HT-29 (cell line): ENCODE measurements at places on chromosomes 13 and 19. TPM values are rescaled to one million over a fixed set of nuclear protein-coding genes. Genes with fewer than 3 reads are reported as not detected.
A peak's percentile ranks its signal among the peaks of the same experiment; 100 is the strongest.

DNA sequence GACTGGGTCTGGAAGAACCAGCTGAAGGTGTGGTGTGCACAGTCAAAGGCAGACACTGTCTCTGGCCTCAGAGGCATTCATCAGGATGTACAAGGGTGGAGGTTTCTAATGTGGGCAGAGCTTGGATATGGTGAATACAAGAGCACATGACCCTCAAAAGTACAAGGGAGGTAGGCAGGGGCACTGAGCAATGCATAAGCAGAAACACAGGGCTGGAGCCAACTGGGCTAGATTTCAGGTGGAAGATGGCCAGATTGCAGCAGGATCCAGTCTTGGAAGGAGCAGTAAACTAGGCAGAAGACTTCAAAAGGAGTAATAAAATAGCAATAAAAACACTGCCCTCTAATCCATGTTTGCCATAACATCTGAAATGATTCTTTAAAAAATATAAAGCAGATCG is 417.1 kb downstream of the OLFM4 start:
- DNase-seq = no peak

DNA sequence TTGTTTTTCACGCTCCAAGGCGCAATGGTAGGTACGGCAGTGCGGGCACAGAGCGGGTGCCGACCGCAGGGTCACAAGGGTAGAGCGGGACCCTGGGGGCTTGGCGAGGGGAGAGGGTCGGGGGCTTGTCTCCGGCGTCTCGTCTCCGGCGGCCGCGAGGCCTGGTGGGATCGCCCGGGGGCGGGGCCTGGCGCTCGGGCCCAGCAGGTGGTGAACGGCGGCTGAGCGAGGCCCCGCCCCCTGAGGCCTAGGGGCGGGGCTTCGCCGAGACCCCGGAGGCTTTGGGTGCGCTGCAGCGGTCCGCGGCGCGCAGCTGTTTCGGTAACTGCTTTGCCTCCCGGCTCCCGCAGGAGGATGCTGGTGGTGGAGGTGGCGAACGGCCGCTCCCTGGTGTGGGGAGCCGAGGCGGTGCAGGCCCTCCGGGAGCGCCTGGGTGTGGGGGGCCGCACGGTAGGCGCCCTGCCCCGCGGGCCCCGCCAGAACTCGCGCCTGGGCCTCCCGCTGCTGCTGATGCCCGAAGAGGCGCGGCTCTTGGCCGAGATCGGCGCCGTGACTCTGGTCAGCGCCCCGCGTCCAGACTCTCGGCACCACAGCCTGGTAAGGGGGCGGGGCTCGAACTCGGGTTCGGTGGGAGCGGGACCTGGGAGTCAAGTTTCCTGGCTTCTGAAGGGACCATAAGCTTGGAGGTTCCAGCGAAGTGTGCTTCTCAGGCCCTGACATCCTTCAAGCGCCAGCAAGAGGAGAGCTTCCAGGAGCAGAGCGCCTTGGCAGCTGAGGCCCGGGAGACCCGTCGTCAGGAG is at the start of gene TSEN34:
Gene TSEN34 (plus strand): TSS at position 298 of the 800 bp plus-strand sequence. CDS start 57 bp downstream, at position 355.
- peak; percentile 98 for DNase-seq

DNA sequence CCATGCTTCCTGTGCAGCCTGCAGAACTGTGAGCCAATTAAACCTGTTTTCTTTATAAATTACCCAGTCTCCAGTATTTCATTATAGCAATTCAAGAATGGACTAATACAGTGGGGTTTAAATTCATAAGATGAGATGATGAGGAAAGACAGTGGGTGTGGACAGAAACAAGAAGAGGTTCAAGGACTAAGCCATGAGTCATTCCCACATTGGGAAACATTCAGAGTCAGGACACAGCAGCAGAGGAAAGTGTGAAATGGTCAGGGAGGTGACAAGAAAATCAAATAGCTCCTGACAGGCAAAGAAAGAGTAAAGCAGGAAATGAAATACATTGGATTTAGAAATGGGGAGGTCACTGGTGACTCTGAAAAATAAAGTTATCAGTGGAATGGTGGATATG is 9.1 kb downstream of the ZNF841 start:
- DNase-seq = no peak

GRCh38 chr13:97946951-97947588 is 6.4 kb upstream of the IPO5 start:
- no peak for DNase-seq

GRCh38 chr13:48144413-48145035 is 49.6 kb upstream of the MED4 start:
- DNase-seq = no peak

DNA sequence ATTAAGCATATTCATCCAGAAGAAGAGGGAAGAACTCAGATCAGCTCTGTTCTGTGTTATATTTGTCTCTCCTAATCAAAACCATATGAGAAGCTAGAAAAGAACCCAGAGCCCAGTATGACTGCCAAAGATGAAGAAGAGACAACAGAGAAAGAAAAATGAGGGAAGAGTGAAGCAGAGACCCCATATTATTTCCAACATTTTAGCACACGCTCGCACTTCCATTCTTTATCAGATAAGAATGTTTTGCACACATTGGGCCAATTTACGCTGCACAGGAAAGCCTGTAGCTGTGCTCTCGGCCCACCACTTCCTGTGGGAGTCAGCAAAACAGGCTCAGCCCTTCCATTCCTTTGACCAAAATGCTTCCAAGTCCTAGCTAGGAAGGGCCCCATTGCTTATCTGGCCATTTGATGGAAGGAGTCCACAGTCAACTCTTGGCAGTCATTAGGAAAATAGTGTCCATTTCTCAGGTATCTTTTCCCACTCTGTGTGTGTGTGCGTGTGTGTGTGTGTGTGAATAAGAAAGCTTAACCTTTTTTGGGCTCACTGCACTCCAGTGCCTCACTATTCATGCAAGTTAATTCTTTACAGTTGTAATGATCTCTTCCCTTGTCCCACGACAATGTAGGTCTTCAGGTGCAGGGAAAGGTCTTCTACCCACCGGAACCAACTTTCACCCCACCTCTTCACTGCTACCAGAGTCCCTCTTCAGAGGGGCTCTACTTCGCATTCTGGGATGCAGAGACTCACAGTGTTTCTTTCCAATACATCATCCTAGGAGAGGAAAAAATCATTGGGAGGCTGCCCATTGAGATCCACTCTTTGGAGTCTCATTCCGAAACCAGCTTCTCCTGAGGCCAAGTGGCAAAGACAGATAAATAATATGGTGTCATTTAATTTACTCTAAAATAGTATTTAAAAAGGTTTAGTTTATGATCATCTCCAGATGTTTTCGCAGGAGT is 237.5 kb downstream of the COG6 start:
- DNase-seq = no peak

- no peak for DNase-seq
These were observed 471.0 kb downstream of the TBC1D4 start for GRCh38 chr13:75010941-75011340.

- DNase-seq = no peak
These were observed 312.8 kb upstream of the PCDH20 start for GRCh38 chr13:61728471-61728870.

DNA sequence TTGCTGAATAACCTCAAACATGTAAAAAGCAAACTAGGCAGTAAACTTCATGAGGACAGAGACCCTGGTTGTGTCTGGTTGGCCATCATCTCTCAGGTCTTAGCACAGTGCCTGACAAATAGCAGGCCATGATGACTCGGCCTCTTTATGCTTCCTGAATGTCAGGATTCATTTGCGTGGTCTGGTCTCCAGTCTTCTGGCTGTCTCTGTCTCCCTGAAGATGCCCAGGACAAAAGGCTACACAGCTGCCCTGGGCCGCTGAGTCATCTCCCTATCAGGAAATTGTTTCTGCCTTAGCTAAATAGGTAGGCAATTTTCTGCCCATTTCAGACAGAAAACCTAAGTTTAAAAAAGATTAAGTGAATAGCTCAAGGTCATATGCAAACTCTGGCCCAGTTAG is 84.1 kb upstream of the FNDC3A start:
- no peak for DNase-seq

- DNase-seq = no peak
These were observed 664.2 kb upstream of the SLC10A2 start for GRCh38 chr13:103730407-103730806.

- no peak for DNase-seq
These were observed 14.8 kb downstream of the KCTD12 start for GRCh38 chr13:76871432-76871831.

DNA sequence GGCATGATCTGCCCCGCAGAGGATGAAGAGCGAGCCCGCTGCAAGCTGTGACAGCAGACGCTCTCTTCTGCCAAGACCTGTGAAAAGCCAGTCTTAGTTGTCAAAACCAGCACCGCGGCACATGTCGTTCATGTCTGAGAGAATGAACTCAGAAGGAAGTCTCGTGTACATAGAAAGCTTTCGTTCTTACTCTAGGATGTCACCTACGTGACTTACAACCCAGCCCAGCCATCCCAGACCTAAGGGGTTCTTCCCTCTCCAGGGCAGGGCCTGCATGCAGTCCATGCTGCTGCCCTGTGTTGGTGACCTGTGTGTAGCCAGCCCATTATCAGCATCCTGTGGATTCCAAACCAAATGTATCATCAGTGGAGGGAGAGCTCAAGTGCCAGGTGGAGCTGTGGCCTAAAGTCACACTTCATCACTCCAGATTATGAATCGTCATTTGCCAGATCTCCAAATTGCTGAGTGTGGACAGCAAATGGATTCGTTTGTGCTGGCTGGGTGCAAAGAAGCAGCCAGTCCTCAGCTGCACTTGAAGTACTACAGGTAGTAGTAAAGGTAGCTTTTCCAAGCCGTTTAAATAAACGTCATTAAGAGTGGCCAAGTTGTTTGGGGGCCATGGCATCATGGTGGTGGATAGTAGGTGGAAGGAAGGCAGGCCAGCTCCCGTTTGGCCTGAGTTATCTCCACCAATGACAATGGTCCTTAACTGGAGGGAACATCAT is 73.9 kb upstream of the GPR183 start:
- no peak for DNase-seq

DNA sequence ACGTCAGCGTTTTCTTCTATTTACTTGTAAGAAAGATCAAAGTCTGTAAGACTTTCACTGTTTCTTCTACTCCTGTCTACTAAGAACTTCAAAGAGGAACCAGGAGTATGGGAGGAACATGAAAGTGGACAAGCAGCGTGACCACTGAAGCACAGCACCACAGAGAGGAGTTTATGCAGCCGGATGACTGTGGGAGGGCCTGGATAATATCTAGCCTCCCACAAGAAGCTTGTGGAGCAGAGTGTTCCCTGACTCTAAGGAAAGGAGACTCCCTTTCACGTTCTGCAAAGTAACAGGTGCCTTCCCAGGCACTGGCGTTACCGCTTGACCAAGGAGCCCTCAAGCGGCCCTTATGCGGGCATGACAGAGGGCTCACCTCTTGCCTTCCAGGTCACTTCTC is 83.6 kb upstream of the PDCD5 start:
- no peak for DNase-seq

- no peak for DNase-seq
These were observed 227.8 kb downstream of the ENOX1 start for GRCh38 chr13:43558939-43559338.

ZNF132 gene
- not detected in 2 replicates for total RNA-seq

DKKL1 gene
- 0.18 and 0.53 TPM in 2 replicates for total RNA-seq

DAND5 gene
- total RNA-seq = 0.31 TPM in 1 of 2 replicates, not detected in the other

PEAK3 gene
- total RNA-seq = not detected in 2 replicates
